Neural crest cell (in vitro differentiated cells): ENCODE measurements at places on chromosomes 1 and 21. TPM values are rescaled to one million over a fixed set of nuclear protein-coding genes. Genes with fewer than 3 reads are reported as not detected.
A peak's percentile ranks its signal among the peaks of the same experiment; 100 is the strongest.

GRCh38 chr1:13699936-13700520 is at the start of gene PRDM2:
Gene PRDM2 (plus strand): TSS chr1:13700188. CDS start chr1:13715606, 15,418 bp downstream.
- H3K27ac ChIP-seq, result peak within 1 kb of the TSS; percentile 95
- DNase-seq, result peak; percentile 43
- H3K36me3 ChIP-seq, result peaks cover 14% of the 10 kb centered on the region
- peaks cover 2% of the 10 kb centered on the region for H3K27me3 ChIP-seq
- peak within 1 kb of the TSS; percentile 97 for H3K4me3 ChIP-seq
- peaks cover 31% of the 10 kb centered on the region for H3K4me1 ChIP-seq

DNA sequence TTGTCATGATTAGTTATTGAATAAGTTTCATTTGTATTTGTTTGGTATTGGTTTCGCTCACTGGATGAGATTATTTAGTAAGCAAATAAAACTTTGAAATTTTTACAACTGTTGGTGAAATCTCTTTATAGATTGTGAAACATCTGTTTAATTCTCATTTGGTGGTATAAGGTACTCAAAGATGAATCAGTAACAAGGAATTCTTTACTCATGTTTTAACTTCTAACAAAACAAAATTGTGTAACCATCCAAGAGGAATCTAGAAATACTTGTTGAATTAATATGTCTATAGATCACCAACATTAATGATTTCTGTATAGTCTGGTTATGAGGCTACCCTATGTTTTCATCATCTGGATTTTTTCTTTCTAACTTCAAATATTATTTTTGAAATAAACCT is 62.8 kb upstream of the USP25 start:
- DNase-seq, result no peak
- H3K4me3 ChIP-seq, result no peak overlapping the region
- no peaks in the 10 kb centered on the region for H3K27me3 ChIP-seq

DNA sequence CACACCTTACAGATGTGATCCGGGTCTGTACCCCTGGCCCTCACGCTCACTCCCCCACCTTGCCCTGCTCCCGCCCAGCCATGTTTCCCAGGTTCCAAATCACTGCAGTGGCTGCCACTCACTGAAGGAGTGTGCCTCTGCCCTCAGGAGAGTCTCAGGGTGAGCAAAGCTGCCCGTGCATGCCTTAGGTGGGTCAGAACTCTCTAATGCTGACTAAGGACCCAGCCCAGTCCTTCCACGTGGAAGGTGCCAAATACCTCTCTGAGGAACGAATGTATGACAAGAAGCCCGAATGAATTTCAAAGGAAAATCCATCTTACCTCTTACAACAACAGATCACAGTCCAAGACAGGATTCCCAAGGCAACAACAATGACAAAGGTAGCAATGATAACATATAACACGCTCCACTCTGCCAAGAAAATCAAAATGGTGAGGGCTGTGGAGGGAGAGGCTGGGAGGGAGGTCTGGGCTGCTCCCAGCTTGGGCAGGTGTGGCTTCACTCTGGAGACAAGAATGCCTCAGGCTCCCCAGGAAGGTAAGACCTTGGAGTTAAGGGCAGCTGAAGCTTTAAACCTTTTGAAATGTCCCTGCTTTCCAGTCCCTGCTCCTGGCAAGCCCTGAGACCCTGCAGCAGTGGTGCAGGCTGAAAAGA is 115.2 kb downstream of the KIAA0319L start:
- H3K36me3 ChIP-seq, result no peaks in the 10 kb centered on the region
- DNase-seq, result no peak
- H3K27me3 ChIP-seq, result no peaks in the 10 kb centered on the region
- no peak overlapping the region for H3K27ac ChIP-seq
- no peak overlapping the region for H3K4me3 ChIP-seq

- H3K36me3 ChIP-seq, result peaks cover 5% of the 10 kb centered on the region
- DNase-seq, result no peak
- no peak overlapping the region for H3K4me3 ChIP-seq
- H3K27ac ChIP-seq, result no peak overlapping the region
- no peaks in the 10 kb centered on the region for H3K27me3 ChIP-seq
- no peaks in the 10 kb centered on the region for H3K4me1 ChIP-seq
Observed at GRCh38 chr21:31382060-31382459, 38.0 kb upstream of the TIAM1 start.

Gene MTARC1
- total RNA-seq, result 28.3 and 28.5 TPM in 2 replicates

Gene AMY2B
- 2.7 and 3.4 TPM in 2 replicates for total RNA-seq

Gene RAVER2
- total RNA-seq, result 27.5 and 27.8 TPM in 2 replicates

- H3K36me3 ChIP-seq, result no peaks in the 10 kb centered on the region
- no peak overlapping the region for H3K4me3 ChIP-seq
- no peak overlapping the region for H3K27ac ChIP-seq
- peaks cover 35% of the 10 kb centered on the region for H3K27me3 ChIP-seq
- H3K4me1 ChIP-seq, result peaks cover 17% of the 10 kb centered on the region
Observed at GRCh38 chr1:204651843-204652421, 33.6 kb downstream of the LRRN2 start.

Gene RPS6KA1
- 41.6 and 43.8 TPM in 2 replicates for total RNA-seq

DNA sequence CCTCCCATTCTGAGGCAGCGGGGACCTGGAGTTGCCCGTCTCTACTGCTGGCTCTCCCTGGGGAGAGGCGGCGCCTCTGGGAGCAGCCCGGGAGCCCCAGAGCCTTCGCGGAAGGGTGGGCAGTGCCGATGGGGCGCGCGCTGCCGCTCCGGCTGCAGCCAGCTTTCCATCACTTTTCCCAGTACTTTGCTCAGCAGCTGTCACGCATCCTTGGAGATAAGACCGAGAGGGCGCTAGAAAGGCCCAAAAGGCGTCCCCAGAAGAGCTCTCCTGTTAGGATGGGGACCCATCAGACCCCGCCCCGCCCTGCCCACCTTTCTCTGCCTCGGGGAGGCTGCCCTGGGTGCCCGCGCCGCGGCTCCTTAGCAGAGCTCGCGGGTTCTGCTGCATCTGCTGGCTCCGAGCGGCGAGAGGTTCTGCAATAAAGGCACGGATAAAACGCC is 534 bp downstream of the KCNH1 start:
- DNase-seq, result peak; percentile 18
- no peaks in the 10 kb centered on the region for H3K36me3 ChIP-seq
- H3K4me3 ChIP-seq, result peak overlapping the region; percentile 79
- H3K4me1 ChIP-seq, result no peaks in the 10 kb centered on the region

- no peak overlapping the region for H3K4me3 ChIP-seq
- no peak overlapping the region for H3K27ac ChIP-seq
- peaks cover 8% of the 10 kb centered on the region for H3K4me1 ChIP-seq
- peaks cover 64% of the 10 kb centered on the region for H3K27me3 ChIP-seq
- no peaks in the 10 kb centered on the region for H3K36me3 ChIP-seq
- DNase-seq, result no peak
Observed at GRCh38 chr1:151998611-151999362, 5.1 kb upstream of the S100A10 start.

- no peaks in the 10 kb centered on the region for H3K36me3 ChIP-seq
- no peak overlapping the region for H3K4me3 ChIP-seq
- DNase-seq, result no peak
- H3K27me3 ChIP-seq, result peaks cover 49% of the 10 kb centered on the region
Observed at GRCh38 chr1:36715797-36716196, 233.1 kb upstream of the CSF3R start.

Gene SLC6A9
- total RNA-seq, result 20.9 and 22.8 TPM in 2 replicates

DNA sequence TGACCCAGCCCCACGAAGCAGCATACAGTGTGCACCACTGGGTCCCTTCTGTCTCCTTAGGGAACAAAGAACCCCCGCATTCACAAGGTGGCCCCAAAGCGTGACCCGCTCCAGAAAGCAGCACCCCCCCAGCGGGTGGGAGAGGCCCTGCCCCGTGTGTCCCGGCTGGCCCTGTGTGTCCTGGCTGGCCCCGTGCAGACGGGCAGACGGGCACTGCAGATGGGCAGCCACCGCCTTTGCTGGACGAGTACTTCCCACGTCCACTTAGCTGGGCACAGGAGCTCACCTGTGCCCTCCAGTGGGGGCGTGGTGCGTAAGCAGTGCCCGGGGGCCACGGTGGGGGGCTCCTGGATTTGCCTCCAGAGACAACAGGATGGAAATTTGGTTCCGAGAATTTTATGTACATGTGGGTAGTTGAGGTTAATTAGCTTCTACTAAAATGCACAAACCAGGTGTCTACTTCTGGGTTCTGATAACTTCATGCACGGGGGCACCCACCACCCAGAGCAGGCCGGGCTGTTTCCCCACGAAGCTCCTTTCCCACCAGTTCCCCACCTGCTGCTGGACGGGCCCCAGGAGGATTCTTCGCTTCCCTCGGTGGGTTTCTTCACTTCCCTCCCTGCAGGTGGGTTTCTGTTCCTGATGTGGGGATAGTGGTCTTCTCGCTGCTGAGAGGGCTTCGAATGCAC is 33.2 kb upstream of the SLC19A1 start:
- no peaks in the 10 kb centered on the region for H3K36me3 ChIP-seq
- no peak overlapping the region for H3K4me3 ChIP-seq
- peaks cover 28% of the 10 kb centered on the region for H3K4me1 ChIP-seq
- no peak overlapping the region for H3K27ac ChIP-seq

GRCh38 chr1:98081944-98082343 is 161.1 kb upstream of the DPYD start:
- H3K36me3 ChIP-seq, result no peaks in the 10 kb centered on the region
- H3K4me3 ChIP-seq, result no peak overlapping the region
- peaks cover 3% of the 10 kb centered on the region for H3K4me1 ChIP-seq
- DNase-seq, result no peak
- H3K27ac ChIP-seq, result no peak overlapping the region
- H3K27me3 ChIP-seq, result no peaks in the 10 kb centered on the region

DNA sequence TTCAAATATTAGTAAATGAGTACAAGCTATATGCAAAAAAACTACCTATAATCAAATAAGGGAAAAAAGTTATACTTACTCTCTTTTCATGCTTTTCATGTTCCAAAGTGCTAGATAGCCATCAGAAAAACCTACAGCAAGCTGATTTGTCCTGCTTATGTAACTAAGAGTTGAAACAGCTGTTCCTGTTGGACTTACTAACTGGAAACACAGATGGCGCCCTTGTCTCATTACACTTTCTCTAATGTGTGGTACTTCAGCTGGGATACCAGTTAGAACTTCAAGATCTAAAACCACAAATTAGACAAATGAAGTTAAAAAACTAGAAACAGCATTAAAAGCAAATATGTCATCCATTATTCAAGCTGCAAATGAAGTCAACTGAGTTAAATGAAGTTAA is 24.3 kb downstream of the AHCTF1 start:
- H3K36me3 ChIP-seq, result peaks cover 30% of the 10 kb centered on the region
- no peaks in the 10 kb centered on the region for H3K27me3 ChIP-seq
- no peak overlapping the region for H3K4me3 ChIP-seq

Gene CADM3
- 10.0 and 10.4 TPM in 2 replicates for total RNA-seq

DNA sequence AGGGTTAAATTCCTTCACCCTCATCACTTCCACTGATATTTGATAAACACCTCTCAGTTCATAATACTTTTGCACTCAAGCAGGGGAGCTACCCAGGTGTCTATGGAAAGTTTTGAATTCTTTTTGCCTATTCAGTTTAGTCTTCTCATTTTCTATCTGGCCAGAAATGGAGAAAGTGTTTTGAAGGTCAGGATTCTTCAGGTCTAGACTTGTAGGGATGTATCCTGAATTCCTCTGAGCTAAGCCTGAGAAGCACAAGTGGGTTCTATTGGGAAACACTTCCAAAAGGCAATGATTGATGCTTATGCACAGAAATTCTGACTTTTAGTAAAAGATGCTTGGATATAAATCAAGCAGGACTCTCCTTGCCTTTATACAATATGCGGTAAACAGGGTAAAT is 217.8 kb upstream of the HOOK1 start:
- peaks cover 21% of the 10 kb centered on the region for H3K4me1 ChIP-seq
- H3K4me3 ChIP-seq, result no peak overlapping the region
- H3K27me3 ChIP-seq, result no peaks in the 10 kb centered on the region

Gene ACOT11
- total RNA-seq, result 2.7 and 3.1 TPM in 2 replicates

Gene LRRC8C
- 4.5 and 4.6 TPM in 2 replicates for total RNA-seq

Gene GOLT1A
- not detected in 2 replicates for total RNA-seq

DNA sequence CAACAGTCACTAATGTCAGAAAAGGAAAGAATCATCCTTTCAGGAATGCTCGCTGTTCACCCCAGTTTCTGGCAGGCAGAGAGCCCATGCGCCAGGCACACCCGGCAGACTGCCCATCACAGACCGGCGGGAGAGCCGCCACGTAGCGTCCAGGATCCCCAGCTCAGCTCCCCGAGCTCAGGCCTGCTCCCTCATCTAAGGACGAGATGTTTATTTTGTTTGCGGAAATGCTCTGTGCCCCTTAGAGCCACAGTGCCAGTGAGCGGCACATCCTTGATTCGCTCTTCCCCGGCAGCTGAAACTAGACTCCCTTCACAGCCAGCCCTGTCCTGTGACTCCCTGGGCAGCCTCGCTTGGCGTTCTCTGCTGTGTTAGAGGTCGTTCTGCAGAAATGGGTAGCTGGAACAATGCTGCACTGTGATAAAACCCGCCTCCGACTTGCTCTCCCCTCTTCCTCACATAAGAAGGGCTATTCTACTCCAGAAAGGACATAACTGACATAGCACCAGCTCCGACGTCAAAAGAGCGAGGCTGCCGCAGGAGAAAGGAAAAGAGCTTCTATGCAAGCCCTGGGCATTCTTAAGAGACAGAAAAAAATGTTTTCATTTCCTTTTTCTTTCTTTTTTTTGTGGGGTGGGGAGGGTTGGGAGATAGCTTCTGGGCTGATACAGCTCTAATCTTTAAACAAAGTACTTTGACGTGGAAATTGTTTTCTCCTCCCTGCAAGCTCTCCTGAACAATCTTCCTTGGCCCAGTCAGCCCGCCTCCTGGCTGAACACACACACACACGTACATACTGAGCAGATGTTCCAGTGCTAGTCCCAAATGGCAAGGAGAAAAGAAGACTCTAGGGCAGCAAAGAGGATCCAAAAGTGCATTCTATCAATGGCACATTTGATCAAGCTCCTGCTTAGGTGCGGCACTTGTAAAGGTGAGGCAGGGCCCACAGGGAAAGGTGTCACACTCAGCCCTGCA is 37.2 kb downstream of the MRAP start:
- DNase-seq, result peak; percentile 36
- H3K4me1 ChIP-seq, result peaks cover 68% of the 10 kb centered on the region
- H3K27ac ChIP-seq, result peak overlapping the region; percentile 81
- H3K27me3 ChIP-seq, result peaks cover 4% of the 10 kb centered on the region
- H3K36me3 ChIP-seq, result peaks cover 22% of the 10 kb centered on the region

Gene RGS13
- not detected in 2 replicates for total RNA-seq

GRCh38 chr1:185942961-185943360 is 208.8 kb downstream of the HMCN1 start:
- no peak for DNase-seq
- H3K4me3 ChIP-seq, result no peak overlapping the region
- no peak overlapping the region for H3K27ac ChIP-seq
- no peaks in the 10 kb centered on the region for H3K27me3 ChIP-seq

DNA sequence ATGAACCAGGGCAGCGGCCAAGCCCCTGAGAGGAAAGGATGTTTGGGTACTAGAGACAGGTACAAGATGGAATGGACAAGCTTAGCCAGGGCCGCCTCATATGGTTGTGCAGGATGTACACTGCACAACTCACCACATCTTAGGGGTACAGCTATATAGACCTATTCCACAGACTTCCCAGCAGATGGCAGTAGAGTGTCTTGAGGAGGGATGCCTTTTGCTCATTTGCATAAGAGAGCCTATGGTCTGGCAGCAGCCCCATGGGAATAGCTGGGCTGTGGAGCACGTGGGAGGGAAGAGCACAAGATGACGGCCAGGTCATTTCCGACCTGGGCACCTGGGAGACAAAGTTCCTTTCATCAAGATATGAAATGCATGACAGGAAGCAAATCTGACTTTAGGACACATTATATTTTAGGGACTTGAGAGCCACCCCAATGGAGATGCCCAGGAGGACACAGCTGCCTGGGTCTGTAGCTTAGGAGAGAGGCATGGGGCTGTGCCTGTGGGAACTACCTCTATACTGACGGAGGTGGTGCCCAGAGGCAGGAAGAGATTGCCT is 215.5 kb downstream of the KCNJ6 start:
- peaks cover 29% of the 10 kb centered on the region for H3K27me3 ChIP-seq
- no peak overlapping the region for H3K27ac ChIP-seq
- peak; percentile 60 for DNase-seq
- H3K36me3 ChIP-seq, result no peaks in the 10 kb centered on the region
- no peak overlapping the region for H3K4me3 ChIP-seq
